Karpas-422 (cell line): ENCODE measurements at places on chromosomes 6 and 20. TPM values are rescaled to one million over a fixed set of nuclear protein-coding genes. Genes with fewer than 3 reads are reported as not detected.

- no peak overlapping the region for H3K4me3 ChIP-seq
- no peak for DNase-seq
- H3K27me3 ChIP-seq = no peaks in the 10 kb centered on the region
- no peaks in the 10 kb centered on the region for H3K36me3 ChIP-seq
- peaks cover 9% of the 10 kb centered on the region for H3K4me1 ChIP-seq
Observed at GRCh38 chr6:137968901-137969300, 101.8 kb downstream of the TNFAIP3 start.

- no peak overlapping the region for H3K4me3 ChIP-seq
- H3K4me1 ChIP-seq = no peaks in the 10 kb centered on the region
- no peak overlapping the region for H3K27ac ChIP-seq
- DNase-seq = no peak
- H3K27me3 ChIP-seq = no peaks in the 10 kb centered on the region
- H3K36me3 ChIP-seq = no peaks in the 10 kb centered on the region
Observed at GRCh38 chr20:54849741-54850140, 374.3 kb downstream of the DOK5 start.

GRCh38 chr6:7566107-7566506 is 23.9 kb upstream of the SNRNP48 start:
- H3K27me3 ChIP-seq = no peaks in the 10 kb centered on the region
- no peaks in the 10 kb centered on the region for H3K36me3 ChIP-seq
- no peak for DNase-seq

DNA sequence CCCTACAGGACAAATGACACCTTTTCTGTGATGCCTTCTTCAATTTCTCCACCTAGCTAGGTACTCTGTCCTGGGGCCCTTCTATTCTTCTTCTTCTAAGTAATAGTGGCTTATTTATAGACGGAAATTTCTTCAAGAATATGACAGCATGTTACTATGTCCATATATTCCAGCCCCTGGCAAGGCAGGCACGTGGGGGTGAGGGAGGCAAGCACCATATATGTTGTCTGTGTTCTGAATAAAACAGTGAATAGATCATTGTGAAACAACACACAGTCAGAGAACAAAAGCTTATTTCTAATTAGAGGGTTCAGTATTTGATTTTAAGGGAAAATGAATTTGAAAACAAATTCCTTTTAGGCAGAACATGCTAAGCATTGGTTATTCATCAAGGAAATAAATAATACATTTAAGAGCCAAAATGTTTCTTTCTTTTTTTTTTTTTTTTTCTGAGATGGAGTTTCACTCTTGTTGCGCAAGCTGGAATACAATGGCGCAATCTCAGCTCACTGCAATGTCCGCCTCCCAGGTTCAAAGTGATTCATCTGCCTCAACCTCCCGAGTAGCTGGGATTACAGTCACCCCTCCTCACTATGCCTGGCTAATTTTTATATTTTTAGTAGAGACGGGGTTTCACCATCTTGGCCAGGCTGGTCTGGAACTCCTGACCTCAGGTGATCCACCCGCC is 6.2 kb downstream of the HEBP2 start:
- H3K4me1 ChIP-seq = peaks cover 9% of the 10 kb centered on the region
- no peaks in the 10 kb centered on the region for H3K27me3 ChIP-seq
- no peak overlapping the region for H3K4me3 ChIP-seq
- H3K27ac ChIP-seq = no peak overlapping the region

The LY86 gene
- total RNA-seq = 102 and 187 TPM in 2 replicates

The PKIG gene
- 261 and 285 TPM in 2 replicates for total RNA-seq

The CTCFL gene
- not detected in 2 replicates for total RNA-seq

The WFDC5 gene
- not detected in 2 replicates for total RNA-seq

The HAO1 gene
- total RNA-seq = not detected in 2 replicates
